ENCODE measurements at places on chromosomes 3 and 15.

DNA sequence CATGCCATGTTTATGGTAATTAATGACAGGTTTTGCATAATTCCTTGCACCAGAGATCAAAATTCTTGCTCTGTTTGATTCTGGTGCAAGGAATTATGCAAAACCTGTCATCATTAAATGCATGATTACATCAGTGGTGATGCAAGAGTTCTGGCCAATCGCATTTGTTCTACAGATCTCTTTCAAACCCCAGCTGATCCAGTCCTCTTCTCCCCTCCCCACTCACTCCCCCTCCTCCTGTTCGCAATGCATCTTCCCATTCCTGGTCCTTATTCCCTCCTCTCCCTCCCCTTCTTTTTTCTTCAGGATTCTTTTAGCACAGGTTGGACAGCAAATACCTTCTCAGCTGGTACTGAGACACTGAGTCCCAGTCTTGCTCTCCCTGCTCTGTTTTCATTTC lies 82.1 kb downstream of the GABRB3 start:
- DNase-seq: no peak

DNA sequence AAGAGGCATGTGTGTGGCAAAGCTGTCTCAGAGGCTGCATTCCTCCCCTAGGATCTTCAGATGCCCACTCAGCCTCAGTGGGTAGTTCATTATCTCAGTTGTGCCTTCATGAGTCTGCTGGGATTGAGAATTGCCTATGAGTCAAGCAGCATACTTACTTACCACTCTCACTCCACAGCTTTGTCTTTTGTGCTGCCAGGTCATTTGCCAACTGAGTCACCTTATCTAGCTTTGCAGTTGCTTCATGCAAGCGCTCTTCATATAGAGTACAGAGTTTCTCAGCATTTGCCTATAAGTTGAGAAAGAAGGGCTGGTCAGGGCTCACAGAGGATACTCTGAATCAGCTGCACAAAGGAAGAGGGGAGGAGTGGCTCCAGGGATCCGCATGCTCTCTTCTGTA lies 89.5 kb downstream of the MYH15 start:
- no peak for DNase-seq

- no peak for DNase-seq
Measured at GRCh38 chr3:24399614-24400013, 95.0 kb downstream of the THRB start.

GRCh38 chr3:116034794-116035193 lies 410.5 kb downstream of the LSAMP start:
- no peak for DNase-seq

- no peak for DNase-seq
Measured at GRCh38 chr15:60057554-60057953, 53.4 kb downstream of the FOXB1 start.

DNA sequence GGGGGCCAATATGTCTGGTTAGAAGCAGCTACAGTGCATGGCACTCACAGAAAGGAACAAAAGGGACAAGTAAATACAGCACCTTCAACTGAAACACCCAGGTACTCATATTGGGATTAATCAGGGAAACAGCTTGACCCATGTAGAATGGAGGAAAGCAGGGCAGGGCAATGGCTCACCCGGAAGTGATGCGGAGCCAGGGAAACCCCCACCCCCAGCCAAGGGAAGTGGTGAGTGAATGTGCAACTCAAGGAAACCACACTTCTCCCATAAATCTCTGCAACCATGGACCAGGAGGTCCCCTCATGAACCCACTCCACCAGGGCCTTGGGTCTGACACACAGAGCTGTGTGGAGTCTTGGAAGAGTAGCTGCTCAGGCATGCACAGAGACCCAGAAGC lies 117.1 kb downstream of the MTHFS start:
- peak; percentile 1 for DNase-seq

- no peak for DNase-seq
Measured at GRCh38 chr3:171781711-171782127, 28.6 kb downstream of the PLD1 start.

GRCh38 chr15:25875566-25875965 lies 12.4 kb upstream of the ATP10A start:
- no peak for DNase-seq

DNA sequence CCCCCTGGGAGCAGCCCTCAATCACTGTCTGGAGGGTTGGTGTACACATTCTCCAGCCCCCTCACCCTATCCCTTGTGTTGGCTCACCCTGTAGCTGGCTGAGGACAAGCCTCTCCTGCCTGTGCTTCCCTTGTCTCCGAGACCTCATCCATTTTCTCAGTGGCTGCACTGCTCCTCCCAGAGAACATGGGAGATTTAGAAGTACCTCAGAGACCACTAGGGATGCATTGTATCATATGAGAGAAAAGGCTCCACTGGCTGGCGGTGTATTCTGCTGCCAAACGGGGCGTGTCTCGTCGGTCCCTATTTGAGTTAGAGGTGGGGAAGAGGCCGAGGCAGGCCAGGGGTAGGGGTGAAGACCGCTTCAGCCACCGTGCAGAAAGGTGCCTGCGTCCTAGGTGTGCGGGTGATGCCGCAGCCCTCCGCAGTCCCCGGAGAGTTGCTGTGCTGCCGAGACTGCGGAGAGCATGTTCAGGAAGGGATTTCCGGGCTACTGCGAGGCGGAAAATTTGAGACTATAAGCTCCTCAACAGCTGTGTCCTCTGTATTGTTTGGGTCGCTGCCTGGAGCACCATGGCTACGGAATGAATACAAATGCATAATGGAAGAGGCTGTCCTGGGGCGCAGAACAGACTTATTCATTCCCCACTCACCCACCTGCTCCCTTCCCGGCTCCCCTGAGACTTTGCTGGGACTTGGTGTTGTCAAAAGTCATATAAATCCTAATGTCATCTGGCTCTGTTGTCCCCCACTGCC lies 43.8 kb downstream of the SPSB4 start:
- no peak for DNase-seq

DNA sequence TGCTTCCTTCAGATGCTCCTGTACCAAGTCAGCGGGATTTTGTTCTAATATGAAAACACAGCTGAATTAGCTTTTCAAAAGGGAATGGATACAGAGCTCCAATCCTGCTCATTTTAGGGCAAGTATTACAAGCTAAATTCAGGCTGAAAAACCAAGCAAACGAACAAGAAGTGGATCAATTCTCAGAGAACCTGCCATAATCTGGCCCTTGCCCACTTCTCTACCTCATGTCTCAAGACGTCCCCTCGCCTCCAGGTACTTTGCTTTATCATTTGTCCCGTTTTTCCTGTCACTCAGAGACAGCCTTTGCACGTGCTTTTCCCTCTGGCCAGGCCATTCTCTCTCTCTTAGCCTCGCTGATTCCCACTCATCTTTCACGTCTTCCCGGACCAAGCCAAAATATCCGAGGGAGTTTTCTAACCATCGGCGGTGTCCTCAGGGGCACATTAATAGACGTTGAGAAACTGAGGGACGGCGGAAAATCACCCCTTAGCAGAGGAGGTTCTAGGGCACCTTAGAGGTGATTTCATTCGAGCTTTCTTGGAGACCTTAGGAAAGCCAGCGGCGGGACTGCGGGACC lies 654 bp downstream of the SUSD5 start:
- no peak for DNase-seq

GRCh38 chr3:23002836-23003732 lies 200.0 kb upstream of the UBE2E2 start:
- DNase-seq: no peak

DNA sequence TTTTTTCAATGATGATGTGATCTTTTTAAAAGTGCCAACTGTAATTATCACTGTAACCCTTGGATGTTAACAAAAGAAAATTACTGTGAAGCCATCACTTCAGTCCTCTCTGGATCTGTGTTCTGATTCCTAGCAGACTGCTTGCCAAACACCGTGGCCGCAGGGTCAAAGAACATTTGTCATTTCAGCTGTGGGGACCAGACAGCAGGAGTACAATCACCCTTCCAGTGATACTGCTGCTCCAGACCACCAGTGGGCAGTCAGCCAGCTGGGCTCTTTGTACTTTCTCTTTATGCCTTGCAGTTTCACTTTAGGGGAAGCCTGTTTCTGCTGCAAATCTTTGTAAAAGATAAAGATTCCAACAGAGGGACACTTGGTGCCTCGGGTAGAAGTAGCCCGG lies 770.0 kb downstream of the GRM7 start:
- DNase-seq: no peak

GRCh38 chr3:168975576-168975975 lies 687.9 kb downstream of the MECOM start:
- DNase-seq: no peak

DNA sequence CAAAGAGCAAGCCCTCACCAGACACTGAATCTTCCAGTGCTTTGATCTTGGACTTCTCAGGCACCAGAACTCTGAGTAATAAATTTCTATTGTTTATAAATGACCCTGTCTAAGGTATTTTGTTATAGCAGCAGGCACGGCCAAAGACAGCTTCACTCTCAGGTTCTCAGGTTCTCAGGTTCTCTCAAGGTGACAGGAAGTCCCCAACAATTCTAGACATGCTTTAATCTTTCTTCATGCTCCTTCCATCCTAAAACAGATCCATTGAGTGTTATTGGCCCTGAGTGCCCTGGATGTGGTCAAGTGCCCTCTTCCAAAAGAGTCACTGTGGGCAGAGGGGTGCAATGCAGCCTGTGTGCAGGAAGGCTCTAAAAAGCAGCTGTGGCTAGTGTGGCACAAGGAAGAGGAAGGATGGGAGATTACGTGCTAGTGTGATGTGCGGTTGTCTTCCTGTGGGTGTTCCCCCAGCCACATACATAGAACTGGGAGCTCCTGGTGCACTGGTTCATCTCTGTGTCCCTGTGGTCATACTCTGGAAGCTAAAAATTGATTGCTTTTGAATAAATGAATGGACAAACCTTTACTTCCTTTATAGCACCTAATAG lies 11.0 kb upstream of the RAB7A start:
- DNase-seq: no peak

DNA sequence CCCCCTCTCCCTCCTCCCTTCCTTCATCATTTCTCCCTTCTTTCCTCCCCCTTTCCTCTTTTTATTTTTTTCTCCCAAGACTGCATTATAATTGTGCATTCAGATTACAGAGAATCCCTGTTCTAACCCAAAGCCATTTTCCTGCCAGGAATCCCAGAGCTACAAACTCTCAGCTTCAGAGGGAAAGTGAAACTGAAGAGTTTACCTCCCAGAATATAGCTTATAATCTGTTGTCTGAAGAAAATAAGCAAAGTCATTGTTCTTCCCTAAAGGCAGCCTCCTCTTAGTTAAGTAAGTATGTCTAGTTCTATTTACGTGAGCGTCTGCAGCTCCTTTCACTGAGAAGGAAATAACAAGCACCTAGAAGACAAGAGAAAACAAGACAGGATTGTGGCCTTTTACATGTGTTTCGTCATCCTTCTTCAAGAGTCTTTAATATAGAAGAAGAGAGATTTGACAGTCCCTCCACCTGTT lies 97.2 kb downstream of the CHST2 start:
- DNase-seq: no peak

DNA sequence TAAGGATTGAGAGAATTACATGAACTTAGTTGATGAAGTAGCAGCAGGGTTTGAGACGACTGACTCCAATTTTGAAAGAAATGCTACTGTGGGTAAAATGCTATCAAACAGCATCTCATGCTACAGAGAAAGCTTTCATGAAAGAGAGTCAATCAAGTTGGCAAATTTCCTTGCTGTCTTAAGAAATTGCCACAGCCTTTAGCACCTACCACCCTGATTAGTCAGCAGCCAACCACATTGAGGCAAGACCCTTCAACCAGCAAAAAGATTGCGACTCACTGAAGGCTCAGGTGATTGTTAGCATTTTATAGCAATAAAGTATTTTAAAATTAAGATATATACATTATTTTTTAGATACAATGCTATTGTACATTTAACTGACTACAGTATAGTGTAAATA lies 80.9 kb downstream of the RAP2B start:
- no peak for DNase-seq

GRCh38 chr3:8110966-8111798 lies 390.4 kb upstream of the LMCD1 start:
- DNase-seq: peak; percentile 38

- no peak for DNase-seq
Measured at GRCh38 chr15:93180656-93181055, 91.6 kb upstream of the RGMA start.

DNA sequence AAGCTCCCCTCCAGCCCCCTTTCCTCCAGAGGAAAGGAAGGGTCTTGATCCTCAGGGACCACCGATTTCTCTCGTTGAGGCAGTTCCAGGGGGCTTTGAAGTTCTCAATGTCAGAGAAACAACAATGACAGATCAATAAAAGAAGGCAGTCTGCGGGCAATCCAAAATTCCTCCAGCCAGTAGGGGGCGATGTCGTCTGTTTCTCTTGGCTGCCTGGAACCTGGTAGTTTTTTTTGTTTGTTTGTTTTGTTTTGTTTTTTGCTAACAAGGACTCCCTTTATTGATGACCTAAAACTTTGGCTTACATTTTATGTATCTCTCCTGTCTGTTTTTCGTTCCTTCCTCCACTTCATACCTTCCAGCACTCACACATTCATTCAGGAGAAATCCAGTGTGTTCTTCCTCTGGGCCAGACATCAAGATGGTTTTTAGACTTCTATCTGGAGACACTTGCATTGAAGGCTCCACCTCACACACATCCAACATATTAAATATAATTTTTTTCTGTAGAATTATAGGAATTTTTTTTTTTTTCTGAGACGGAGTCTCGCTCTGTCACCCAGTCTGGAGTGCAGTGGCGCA lies 276.6 kb downstream of the RPLP1 start:
- DNase-seq: peak; percentile 64

GRCh38 chr3:19030522-19030839 lies 117.8 kb upstream of the KCNH8 start:
- no peak for DNase-seq

GRCh38 chr15:88326924-88327323 lies 70.4 kb upstream of the NTRK3 start:
- DNase-seq: no peak

GRCh38 chr3:177610262-177610661 lies 413.0 kb upstream of the TBL1XR1 start:
- DNase-seq: no peak

- DNase-seq: no peak
Measured at GRCh38 chr15:72962054-72962702, 90.1 kb upstream of the NEO1 start.

DNA sequence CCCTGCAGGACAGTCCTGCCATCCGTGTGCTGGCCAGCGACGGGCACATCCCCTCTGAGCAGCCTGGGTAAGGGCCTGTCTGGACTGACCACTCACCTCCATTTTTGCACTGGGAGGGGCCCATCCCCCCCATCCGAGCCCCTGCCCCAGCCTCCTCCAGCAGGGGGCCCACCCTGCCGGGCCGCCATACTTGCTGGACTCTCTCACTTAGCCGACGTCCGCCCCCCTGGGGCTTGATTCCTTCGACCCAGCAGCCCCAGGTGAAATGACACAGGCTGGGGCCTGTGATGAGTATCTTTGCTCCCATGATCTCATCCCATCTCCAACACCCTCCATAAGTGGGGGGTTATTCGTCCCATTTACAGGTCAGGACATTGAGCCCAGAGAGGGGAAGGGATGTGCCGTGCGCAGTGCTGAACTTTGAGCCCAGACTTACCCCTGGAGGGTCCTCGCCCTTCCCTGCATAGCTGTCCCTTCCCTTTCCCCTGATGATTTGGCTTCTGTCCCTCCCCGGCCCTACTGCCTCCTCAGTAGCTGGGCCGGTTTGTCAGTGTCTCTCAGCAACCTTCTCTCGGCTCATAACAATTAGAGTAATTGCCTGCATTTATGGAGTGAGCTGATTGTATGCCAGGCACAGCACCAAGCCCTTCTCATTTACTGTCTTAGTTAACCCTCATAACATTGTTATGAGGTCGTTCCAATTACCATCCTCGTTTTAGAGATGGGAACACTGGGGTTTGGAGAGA lies 4.2 kb downstream of the LMAN1L start:
- DNase-seq: no peak

GRCh38 chr3:85208650-85209049 lies 249.9 kb downstream of the CADM2 start:
- DNase-seq: no peak

- no peak for DNase-seq
Measured at GRCh38 chr3:62718515-62719320, 156.5 kb downstream of the CADPS start.

- no peak for DNase-seq
Measured at GRCh38 chr3:168096210-168096652, 507 bp upstream of the GOLIM4 start.

Data from stimulated activated CD8-positive, alpha-beta memory T cell treated with anti-CD3 and anti-CD28 coated beads, Interleukin-2, amount 100 ng/mL, for 48 hours (primary cell).